Coronary artery (tissue), 2 donors: ENCODE measurements at places on chromosomes 6 and 20.

GRCh38 chr6:7542874-7543624 is 1.6 kb downstream of the DSP start:
- DNase-seq, result no peak

DNA sequence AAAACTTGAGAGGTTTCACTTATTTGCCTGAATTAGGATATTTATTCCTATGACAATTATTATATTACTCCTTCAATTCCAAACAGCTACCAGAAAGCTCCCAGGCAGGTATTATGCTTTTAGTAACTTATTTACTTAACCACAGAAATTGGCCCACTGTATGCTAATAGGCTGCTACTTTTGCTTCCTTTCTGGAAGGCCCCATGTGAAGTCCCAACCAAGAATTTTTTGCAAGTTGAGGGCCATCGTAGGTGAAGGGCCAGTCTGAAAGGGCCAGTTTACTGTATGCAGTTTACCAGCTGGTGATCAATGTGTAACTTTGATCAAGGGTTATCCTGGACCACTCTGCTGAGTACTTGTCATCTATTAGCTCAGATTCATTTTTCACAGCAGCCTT is 45.0 kb downstream of the EDN1 start:
- DNase-seq, result no peak

GRCh38 chr6:70111737-70112136 is 191.1 kb downstream of the COL9A1 start:
- no peak for DNase-seq

DNA sequence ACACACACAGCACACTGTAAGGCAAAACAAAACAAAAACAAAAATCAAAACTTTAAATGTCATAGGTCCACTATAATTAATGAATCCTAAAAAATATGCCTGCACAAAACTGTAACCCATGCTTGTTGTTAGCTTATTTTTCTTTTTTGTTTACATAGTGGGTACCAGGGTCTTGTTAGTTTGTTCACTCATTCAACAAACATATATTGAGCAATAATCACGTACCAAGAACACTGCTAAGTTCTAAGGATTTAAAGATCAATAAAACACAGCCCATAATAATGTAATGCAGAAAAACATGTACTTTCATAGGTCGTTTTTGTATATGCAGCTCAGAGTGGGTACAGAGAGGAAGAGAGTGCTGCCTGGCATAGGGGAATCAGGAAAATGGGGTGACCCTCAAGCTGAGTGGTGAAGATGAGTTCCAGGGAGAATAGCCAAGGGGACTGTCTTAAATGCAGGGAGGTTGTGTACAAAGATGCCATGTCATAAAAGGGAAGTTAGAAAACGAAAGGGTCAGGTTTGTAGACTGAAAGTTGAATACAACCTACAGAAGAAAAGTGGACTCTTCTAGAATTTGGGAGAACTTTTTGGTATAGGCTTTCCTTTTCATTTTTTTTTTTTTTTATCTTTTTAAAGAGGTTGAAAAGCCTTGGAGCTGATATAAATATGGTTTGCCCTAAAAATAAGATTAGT is 113.3 kb upstream of the TBX18 start:
- DNase-seq, result no peak

DNA sequence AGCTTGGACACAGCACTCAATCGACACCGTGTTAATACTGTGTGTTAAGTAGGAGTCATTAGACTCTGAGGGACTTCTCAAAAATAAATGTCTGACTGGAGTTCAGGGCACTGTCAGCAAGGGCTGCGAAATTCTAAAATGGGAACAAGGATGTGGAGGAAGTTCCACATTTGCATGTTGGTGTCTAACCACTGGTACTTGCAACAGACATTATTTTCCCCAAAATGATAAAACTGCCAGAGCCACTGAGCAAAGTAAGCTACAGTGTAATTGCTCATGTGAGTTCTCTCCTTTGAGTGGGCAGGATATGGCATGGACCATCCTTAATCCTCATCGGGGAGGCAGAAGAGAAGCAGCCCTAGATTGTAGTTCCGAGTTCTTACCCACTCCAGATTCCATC is 215.9 kb downstream of the SLC24A3 start:
- no peak for DNase-seq

GRCh38 chr6:63634630-63635029 is 972 bp upstream of the PHF3 start:
- no peak for DNase-seq

- no peak for DNase-seq
These were observed 40.3 kb upstream of the IRF4 start for GRCh38 chr6:351011-351866.

DNA sequence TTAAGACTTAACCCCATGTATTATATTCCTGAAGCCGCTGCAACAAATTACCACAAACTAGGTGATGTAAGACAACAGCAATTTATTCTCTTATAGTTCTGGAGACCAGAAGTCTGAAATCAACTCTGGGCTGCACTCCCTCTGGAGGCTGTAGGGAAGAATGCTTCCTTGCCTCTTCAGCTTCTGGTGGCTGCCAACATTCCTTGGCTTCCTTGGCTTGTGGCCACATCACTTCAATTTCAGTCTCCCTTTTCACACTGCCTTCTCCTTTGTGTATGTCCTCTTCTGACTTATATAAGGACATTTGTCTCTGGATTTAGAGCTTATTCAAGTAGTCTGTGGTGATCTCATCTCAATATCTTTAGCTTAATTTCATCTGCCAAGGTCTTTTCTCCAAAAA is 141.6 kb downstream of the DHX35 start:
- no peak for DNase-seq

DNA sequence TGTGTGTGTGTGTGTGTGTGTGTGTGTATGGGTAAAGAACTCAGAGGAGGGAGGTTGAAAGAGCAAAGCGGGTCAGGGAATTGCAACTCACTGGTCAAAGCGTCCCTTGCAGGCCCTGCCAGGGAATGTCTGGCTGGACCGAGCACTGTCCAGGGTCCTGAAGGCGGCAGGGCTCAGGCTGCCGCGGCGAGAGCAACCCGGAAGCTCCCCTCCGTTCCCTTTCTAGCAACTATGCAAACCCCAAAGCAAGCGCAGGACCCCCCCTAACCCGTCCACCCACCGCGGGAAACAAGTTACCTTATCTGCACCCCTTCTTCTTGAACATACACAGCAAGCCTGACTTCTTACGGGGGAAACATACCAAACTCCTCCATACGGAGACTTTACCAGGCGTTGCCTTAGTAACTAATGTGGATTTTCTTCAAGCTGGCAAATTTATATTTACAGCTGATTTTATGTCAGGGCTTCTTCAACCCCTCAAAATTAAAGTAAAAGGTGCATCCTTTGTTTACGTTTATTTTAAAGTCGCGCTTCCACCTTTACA is 538 bp upstream of the GRM1 start:
- no peak for DNase-seq

DNA sequence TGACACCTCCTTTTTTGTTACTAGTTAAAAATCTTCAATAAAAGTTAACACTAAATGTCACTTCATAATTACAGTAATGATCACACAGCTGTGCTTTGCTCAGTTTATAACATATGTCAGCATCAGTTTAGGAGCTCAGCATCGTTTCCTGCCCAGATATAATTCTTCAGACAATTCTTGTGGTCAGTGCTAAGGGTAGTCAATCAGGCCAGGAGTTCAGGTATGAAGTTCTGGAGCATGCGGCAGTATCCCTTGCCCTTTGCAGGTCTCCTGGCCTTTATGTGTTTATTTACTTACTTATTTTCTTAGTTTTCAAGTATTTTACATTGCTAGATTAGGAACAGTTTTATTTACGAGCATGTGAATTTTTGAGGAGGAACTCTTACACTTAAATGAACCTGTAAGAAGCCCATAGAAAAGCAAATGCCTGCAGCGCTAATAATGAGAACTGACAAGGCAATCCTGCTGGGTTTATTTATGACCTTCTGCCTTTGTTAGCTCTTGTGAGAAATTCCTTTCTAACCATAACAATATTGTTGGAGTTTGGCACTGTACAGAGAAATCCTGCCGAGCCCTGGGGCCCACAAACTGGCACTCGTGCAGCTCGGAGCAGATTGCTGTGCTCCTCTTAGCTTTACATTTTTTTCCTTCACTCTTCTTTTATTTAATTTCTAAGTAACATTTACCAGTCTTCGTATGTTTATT is 252.8 kb downstream of the TMEM242 start:
- no peak for DNase-seq

DNA sequence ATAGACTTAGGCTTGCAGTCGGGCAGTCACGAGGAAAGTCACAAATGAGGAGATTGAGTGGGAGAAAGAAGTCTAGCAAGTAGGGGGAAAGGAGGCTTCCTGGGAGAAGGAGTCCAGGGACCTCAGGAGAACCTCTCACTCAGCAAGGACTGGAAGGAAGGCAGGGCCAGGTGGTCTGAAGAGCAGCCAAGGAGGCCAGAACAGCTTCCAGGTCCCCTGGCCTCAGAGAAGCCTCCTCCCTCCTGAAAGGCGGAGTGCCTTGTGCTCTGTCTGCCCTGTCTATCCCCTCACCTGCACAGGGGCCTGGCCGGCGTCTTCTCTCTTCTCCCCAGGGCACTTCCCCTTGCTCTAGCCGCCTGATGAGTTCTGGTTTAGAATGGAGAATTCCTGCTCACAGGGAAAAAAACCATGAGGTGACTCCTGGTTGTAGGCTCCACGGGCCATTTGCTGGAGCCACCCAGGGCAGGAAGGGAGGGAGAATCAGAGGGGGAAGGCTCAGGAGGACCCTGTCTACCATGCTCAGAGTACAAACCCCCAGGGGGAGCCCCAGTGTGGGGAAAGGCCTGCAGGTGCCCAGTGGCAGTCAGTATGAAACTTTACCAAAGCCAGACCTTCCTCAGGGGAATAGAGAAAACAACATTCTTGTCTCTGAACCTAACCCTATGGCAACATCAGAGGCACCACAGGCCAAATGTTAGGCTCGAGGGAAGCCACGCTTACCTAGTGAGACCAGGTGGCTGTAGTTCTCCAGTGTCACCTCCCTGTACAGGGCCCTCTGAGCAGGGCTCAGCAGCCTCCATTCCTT is 11.2 kb downstream of the ZNF337 start:
- no peak for DNase-seq

DNA sequence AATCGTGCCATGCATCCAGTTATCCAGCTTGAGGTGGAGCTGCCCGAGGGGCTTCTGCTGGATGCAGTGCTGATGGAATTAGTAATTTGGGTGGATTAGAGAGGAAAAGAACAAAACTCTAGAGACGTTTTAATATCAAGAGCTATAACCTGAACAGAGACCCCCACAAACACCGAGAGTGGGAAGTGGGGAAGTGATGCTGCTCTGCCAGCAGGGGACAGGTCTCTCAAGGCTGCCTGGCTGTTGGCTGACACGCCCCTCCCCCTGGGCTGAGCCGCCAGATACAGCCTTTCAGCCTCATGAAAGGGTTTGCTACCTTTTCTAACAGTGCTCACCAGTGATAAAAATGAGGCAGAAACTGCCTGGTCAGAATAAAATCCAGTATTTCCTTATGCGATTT is 9.6 kb downstream of the LEMD2 start:
- DNase-seq, result no peak

GRCh38 chr6:9420316-9421015 is 985.1 kb upstream of the SLC35B3 start:
- DNase-seq, result no peak

DNA sequence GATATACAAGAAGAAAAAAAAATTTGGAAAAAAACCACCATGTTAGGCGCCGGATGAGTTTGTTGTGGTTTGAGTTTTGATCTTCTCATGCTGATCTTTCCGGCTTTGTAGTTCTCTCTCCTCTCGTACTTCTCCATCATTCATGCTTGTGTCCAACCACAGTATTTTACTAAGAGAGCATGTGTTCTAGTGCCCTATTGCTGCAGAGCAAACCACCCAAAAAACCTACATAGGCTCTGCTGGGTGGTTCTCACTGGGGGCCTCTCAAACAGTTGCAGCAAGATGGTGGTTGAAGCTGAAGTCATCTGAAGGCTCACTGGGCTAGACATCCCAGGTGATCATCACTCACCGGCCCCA is 404.2 kb downstream of the PLCB1 start:
- DNase-seq, result no peak

DNA sequence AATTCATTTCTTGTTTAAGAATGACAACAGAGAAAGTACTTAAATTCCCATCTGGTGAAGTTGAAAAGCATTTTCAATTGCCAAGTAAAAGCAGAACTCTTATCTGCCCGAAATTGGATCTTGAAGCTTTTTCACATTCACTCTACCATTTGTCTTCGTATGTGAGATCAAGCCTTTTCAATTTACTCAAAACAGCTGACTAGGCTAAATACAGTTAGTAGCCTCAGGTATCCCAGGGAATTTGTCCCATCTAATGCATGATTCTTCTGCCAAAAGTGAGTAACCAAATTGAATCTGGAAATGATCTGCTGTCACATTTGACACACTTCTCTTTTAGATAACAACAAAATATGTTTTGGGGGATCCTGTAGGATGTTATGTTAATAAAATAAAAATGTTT is 596.8 kb upstream of the HS3ST5 start:
- DNase-seq, result no peak

GRCh38 chr6:132414761-132415160 is 13.5 kb upstream of the MOXD1 start:
- DNase-seq, result no peak
